Iris pigment epithelial cell (primary cell): ENCODE measurements at places on chromosomes 2 and 18.

- DNase-seq, result no peak
These were observed 152.1 kb upstream of the ID2 start for GRCh38 chr2:8529706-8530277.

- no peak for DNase-seq
These were observed 42.3 kb upstream of the NCOA1 start for GRCh38 chr2:24448797-24449196.

DNA sequence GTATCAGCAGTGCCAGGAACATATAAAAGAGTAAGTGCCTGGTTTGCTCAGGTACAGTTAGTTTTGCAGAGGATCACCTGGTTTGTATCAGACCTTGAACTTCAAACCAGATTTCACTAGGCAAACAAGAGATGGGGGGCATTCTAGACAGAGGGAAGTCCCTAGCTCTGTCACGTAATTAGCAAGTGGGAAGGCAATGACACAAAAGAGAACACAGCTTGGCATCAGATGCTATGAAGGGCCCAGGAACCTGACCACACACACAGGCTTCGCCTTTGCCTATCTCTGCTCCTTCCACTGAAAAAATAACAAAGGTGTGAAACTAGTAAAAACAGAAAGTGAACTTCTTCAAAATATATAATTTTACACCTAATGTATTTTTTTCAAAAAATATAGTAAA is 62.6 kb downstream of the CERKL start:
- DNase-seq, result no peak

GRCh38 chr2:105361102-105361889 is 24.0 kb downstream of the C2orf49 start:
- DNase-seq, result peak; percentile 7

DNA sequence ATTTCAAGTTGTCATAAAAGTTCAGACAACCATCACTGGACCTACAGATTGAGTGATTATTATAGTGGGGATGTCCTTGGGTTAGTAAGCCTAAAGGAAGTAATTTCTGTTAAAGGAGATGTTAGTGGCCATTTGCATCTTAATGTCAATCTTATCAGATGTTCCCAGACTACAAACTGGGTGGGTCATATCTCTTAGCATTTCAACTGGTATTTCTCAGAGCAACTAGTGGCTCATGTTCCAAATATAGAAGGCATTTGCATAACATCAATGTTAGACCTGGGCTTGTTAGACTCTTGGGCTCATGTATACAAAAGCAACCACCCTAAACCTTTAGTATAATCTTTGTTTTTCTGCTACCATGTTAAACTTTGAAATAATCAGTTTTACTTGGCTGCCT is 17.9 kb downstream of the PLEKHA3 start:
- no peak for DNase-seq

GRCh38 chr2:150909613-150910012 is 352.1 kb downstream of the RBM43 start:
- DNase-seq, result no peak

- DNase-seq, result no peak
These were observed 32.8 kb downstream of the FSIP2 start for GRCh38 chr2:185771396-185771795.

- DNase-seq, result no peak
These were observed 35.1 kb upstream of the MYCN start for GRCh38 chr2:15905267-15905645.

GRCh38 chr18:56257205-56257604 is 381.2 kb downstream of the TXNL1 start:
- DNase-seq, result peak; percentile 77

DNA sequence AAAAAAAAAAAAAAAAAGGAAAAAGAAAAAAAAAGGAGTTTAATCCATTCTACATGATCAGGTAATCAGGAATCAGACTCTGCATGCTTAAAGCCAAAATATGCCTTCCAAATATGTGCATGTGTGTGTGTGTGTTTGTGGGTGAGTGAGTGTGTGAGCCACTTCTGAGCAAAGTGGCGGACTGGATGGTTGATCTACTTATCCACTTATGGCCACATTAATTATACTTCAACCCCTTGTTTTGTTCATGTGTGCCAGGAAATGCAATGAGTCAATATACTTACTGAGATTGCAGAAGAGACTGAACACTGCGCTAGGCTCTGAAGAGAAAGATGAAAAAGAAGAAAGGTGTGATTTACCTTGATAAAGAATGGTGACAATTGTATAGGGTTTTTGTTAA is 586.5 kb upstream of the NXPH2 start:
- no peak for DNase-seq
